Frontal cortex (tissue), 4 donors: ENCODE measurements at places on chromosomes 13 and 19.

GRCh38 chr19:49020931-49021895 is 2.9 kb downstream of the CGB3 start:
- no peak for DNase-seq

DNA sequence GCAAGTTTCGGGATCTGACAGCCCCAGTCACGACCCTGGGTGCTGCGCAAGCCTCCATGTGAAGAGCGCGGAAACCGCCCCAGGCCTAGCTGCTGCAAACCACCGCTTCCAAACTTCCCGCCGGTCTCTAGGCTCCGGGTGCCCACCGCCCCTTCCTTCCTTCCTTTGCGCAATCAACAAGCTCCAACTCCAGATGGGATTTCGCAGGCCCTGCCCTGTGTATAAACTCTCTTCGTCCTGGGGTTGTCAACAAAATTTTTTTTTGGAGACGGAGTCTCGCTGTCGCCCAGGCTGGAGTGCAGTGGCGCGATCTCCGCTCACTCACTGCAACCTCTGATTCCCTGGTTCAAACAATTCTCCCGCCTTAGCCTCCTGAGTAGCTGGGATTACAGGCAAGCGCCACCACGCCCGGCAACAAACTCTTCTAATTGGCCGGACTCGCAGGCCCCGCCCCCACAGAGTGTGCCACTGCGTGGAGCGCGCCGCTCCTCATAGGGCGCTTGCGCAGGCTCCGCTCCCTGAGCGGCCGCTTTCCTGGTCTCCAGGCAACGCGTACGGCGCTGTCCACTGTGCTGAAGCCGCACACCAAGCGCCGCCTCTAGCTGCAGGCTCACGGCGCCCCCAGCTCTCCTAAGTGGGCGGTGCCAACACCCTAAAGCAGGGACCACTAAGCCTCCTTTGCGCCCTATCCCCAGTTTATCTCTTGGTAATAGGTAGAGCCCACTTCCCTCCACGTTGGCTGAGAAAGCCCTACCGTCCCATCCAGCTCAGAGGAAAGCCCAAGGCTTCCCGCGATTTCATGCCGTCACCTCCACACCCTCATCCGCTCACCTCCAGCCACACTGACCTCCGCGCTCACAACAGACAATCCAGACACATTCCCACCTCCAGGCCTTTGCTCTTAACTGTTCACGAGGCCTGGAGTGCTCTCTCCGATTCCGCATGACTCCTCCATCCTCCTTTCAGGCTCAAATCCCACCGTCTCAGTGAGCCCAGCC is 5.5 kb upstream of the QTRT1 start:
- DNase-seq: peak; percentile 86

DNA sequence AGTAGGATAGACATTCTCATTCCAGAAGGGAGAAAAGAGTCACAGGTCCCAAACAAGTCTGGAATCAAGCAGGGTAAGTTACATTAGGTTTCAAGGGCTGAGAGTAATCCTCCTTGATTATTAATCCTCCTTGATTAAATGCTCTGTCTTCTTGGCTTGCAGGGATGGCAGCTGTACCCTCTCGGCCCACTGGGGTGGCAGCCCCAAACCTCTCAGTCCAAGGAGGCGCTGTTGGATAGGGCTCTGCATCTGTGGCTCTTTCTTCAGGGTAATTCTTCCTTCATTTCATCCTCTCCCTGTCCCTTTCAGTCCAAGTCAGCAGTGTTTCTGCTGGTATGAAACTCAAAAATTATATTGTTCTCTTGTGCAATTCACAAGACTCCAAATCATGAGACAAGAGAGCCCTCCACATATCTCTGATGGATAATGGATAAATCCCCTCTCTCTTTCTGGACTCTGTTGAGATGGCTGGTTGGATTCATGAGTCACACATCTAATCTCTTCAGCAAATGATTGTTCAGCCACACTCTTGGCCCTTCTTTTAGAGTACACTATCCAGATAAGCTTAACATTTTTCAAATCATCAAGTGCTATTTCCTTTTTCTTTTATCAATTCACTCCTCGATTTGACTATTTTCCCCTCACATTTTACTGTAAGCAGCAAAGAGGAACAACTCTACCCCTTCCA is 323.7 kb upstream of the HTR2A start:
- DNase-seq: no peak

DNA sequence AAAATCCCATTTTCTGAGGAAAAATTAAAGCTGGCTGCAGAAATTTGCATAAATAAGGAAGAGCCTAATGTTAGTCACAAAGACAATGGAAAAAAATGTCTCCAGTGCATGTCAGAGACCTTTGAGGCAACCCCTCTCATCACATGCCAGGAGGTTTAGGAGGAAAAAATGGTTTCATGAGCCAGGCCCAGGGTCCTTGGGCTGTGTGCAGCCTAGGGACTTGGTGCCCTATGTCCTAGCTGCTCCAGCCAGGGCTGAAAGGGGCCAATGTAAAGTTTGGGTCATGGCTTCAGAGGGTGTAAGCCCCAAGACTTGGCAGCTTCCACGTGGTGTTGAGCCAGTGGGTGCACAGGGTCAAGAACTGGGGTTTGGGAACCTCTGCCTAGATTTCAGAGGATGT is 1252.6 kb downstream of the PCDH9 start:
- no peak for DNase-seq

GRCh38 chr13:99380921-99381645 is 73.9 kb upstream of the GPR183 start:
- no peak for DNase-seq

- DNase-seq: no peak
These were observed 202.2 kb downstream of the SUCLA2 start for GRCh38 chr13:47798906-47799305.

GRCh38 chr13:94228763-94229162 is 250.7 kb downstream of the DCT start:
- DNase-seq: no peak

DNA sequence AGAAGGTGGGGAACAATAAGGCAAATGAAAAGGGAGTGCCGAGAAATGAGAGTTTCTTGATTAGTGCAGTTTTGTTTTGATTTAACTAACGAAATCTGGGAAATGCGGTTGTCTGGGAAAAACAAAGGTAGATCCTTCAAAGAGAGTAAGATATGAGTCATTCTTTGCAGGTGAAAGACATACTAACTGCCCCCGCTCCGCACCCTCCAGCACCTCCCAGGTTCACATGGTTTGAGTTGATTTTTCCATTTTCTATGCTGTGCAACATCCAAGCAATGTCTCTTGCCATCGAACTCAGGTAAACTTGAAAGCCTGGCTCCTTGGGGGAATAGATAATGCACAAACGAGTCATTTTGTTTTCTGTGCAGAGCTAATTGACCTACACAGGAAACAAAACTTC is 84.1 kb upstream of the KLF12 start:
- no peak for DNase-seq
